ENCODE measurements at places on chromosomes 7 and 10. TPM values are rescaled to one million over a fixed set of nuclear protein-coding genes. Genes with fewer than 3 reads are reported as not detected.

Gene GLUD1
- 94.5 TPM for total RNA-seq

Gene NEUROG3
- not detected for total RNA-seq

Gene LRIT1
- not detected for total RNA-seq

Gene CFAP69
- 1.9 TPM for total RNA-seq

Gene TMEM236
- total RNA-seq = 0.14 TPM

Gene SLC39A12
- total RNA-seq = not detected

Gene IFT22
- 37.3 TPM for total RNA-seq

Gene DNAJC30
- 4.4 TPM for total RNA-seq

Gene ETV1
- total RNA-seq = 3.8 TPM

Gene GJD4
- not detected for total RNA-seq

Gene GALNT11
- total RNA-seq = 36.0 TPM

Gene ZNF107
- 5.0 TPM for total RNA-seq

Gene ABCA13
- total RNA-seq = 0.71 TPM

Gene SLC26A5
- total RNA-seq = not detected

Gene SLC13A1
- not detected for total RNA-seq

Gene EPHB6
- 7.7 TPM for total RNA-seq

Gene NEURL1
- total RNA-seq = 1.3 TPM

Gene PTF1A
- not detected for total RNA-seq

Gene ERVW-1
- total RNA-seq = not detected

Gene HOXA10
- 29.1 TPM for total RNA-seq

Gene AKR1D1
- not detected for total RNA-seq

Gene FFAR4
- not detected for total RNA-seq

Gene PDK4
- total RNA-seq = 0.42 TPM

Gene COL17A1
- total RNA-seq = 0.21 TPM

All from kidney epithelial cell (primary cell).